ENCODE measurements at places on chromosomes 13 and 19.

- DNase-seq, result no peak
Observed at GRCh38 chr19:23561341-23561740, 125.7 kb downstream of the ZNF675 start.

GRCh38 chr19:17309198-17309964 lies at the start of gene DDA1:
Gene DDA1 (plus strand): TSS chr19:17309563. CDS start chr19:17309655, 92 bp downstream.
- DNase-seq, result peak; percentile 100

DNA sequence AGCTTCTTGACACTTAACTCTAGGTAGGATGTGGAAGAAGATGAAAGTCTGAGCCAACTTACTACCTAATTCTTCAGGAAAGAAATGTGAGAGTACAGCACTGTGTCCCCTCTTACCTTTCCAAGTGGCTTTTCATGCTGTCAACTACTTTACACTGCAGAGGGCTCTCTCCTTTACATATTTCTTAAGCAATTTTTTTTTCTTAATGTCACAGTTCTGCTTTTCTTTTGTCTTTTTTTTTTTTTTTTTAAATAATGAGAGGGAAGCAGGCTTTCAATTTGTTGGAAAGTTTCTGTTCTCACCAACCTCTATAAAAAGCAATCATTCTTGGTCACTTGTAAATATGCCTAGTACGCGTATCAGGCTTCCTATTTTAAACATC lies 212.7 kb upstream of the MIR17HG start:
- no peak for DNase-seq

- DNase-seq, result no peak
Observed at GRCh38 chr13:34751044-34751443, 191.0 kb upstream of the NBEA start.

- DNase-seq, result no peak
Observed at GRCh38 chr19:55424518-55424917, 16.9 kb upstream of the UBE2S start.

DNA sequence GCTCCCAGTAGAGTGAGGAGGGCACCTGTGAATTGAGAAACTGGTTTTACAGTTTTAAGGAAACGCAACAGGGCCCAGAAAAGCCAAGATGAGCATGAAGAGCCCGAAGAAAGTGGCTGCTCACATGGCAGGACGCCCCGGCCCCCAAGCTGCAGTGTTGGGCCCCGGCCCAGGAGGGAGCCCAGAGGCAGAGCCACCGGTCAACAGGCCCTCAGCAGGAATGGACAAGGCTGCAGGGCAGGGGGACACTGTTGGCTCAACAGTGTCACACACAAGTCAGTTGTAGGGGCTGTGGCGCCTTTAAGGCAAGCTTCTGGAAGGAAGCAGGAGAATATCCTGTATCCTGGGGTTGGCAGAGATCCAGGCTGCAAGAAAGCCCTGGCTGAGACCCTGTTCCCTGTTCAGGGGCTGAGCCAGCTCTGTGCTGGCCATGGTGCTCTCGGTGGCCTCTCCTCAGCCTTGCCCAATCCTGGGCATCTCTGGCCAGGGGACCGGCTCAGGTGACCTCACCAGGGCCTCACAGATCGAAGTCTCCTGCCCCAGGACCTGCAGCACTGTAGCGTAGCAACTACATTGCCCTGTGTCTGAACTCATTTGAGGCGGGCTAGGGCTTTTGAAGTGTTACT lies 28.0 kb downstream of the UPF1 start:
- DNase-seq, result no peak

- no peak for DNase-seq
Observed at GRCh38 chr13:97935071-97935470, 18.4 kb upstream of the IPO5 start.

DNA sequence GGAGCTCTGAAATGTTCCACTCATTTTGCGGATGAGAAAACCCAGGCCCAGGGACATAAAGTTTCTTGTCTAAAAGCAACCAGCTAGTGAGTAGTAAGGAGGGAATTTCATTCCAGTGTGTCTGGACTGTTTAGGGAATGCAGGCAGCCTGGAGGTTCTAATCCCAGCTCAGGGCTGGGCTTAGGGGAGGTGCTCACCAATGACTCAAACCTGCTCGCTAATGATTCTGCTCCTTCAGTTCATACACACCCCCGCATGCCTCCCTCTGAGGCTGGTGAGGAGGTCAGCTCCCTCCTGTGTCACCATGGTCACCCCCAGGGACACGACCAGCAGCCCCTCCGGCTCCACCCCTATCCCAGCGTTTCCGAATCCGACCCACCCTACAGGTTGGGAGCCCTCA lies 34.6 kb downstream of the CYP4F2 start:
- no peak for DNase-seq

- DNase-seq, result no peak
Observed at GRCh38 chr13:43805071-43805468, 18.3 kb upstream of the ENOX1 start.

DNA sequence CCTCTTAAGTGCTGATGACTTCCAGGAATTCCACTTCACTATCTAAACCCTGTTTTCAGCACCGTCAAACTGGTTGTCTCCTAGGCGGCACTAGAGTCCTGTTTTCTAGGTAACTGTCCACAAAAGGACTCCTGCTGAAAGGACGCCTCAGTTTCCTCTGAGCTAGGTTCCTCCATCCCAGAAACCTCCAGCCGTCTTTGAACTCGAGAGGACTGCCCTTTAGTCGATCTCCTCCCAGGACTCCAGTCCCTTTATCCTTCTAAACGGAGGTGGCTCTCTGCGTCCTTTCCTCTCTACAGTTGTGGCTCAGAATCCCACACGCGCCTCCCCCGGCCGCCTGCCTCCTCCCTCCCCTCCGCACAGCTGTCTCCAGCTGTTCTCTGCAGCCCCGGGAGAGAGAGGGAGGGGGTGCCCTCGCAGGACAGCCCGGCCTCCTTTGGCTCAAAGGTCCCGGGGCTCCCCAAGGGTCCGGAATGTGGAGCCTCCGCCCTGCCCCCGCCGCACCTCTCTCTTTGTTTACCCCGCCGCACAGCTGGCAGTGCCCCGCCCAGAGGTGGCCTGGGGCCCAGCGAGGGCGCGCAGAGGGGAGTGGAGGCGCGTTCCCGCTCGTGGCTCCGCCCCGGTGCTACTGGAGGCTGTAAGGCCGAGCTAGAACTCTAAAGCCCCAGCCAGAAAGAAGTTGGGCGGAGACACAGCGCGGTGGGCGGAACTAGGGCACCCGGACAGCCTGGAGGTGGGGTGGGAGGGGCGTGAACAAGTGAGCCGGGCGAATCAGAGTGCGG lies 2.4 kb downstream of the LTBP4 start:
- no peak for DNase-seq

DNA sequence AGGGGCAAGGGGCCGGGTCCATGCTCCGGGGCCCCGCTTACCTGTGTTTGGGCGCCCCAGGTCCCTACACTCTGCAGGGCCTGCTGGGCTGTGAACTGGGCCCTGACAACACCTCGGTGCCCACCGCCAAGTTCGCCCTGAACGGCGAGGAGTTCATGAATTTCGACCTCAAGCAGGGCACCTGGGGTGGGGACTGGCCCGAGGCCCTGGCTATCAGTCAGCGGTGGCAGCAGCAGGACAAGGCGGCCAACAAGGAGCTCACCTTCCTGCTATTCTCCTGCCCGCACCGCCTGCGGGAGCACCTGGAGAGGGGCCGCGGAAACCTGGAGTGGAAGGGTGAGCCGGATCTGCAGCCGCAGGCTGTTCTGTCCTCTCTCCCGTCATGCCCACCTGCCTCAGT lies 1.7 kb downstream of the FCGRT start:
- DNase-seq, result no peak

- no peak for DNase-seq
Observed at GRCh38 chr19:48540110-48540509, 11.9 kb upstream of the SULT2B1 start.

GRCh38 chr19:46550684-46551083 lies 50.4 kb upstream of the CALM3 start:
- DNase-seq, result no peak

- DNase-seq, result no peak
Observed at GRCh38 chr13:99307648-99308339, 595 bp upstream of the GPR183 start.

DNA sequence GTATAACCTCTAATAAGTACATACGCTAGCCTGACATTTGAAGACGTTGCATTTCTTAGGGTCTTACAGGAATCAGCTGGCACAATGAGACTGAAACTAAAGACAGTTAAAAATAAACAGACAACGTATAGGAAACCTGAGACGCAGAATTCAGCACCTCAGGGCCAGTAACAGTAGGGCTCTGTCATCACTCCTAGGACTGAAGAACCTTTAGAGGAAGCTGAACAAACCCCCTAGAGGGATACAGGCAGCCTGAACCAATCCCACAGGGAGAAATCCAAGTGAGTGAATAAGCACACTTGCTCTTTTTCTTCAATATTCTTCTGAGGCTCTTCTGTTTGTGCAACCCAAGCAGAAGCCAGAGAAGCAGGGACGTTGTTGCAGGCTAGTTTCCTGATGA lies 53.9 kb upstream of the KLHL1 start:
- DNase-seq, result no peak

GRCh38 chr19:8204961-8205360 lies 4.2 kb upstream of the CERS4 start:
- DNase-seq, result peak; percentile 67

DNA sequence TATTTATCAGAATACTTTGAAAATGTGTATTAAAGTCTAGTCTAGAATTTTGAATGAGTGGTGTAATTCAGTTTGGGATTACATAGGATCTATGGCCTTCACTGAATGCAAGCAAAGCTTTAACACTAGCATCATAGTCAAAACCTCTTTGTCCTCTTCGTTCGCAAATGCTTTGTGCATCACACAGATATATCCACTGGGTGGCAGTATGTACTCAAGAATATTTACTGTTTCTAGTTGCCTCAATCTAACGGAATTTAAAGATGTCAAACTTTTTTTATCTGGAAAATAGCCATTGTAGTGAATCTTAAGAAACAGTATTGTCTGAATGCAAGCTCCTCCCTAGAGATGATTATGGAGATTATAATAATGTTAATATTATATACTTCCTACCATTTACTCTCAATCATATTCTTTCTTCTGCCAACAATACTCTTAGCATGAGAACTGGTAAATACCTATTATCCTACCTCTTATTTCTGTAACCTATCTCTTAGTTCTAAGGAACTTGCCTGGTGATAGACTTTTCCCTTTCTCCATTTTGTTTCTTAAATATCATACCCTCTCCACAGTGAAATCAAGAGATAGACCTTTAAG lies 25.8 kb downstream of the LACC1 start:
- DNase-seq, result no peak

DNA sequence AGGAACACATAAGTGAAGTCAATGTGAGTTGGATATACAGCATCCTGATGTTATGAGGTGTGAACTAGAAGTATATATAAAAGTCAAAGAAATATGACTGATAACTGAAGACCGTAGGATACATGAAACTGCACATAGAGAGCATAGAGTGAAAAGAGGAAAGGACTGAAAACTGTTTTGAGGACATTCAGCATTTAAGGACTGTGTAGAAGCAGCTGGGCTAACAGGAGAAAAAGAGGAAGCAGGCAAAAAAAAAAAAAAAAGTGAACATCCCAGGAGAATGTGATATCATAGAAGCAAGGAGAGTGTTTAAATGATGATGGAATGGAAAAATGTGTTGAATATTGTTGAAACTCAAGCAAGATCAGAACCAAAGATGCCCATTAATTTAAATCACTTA lies 363.5 kb downstream of the PCDH20 start:
- DNase-seq, result no peak

GRCh38 chr13:23667750-23668149 lies 97.5 kb downstream of the TNFRSF19 start:
- peak; percentile 50 for DNase-seq

DNA sequence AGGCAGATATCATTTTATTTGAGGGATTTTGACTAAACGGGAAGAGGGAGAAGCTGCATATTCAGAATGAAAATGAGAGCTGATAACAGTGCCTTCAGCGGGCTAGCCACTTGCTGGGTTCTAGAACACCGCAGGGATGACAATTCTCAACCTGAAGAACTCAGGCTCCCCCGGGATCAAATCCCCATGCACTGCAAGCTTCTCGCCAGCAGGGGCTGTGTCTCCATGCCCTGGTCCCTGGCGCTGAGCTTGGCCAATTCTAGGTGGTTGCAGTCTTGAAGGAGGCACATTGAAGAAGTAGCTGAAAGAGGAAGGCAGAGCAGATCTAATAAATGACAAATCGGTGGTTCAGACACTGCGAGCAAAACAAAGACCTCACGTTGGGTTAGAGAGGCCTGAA lies 128.7 kb downstream of the UQCRFS1 start:
- peak; percentile 65 for DNase-seq

DNA sequence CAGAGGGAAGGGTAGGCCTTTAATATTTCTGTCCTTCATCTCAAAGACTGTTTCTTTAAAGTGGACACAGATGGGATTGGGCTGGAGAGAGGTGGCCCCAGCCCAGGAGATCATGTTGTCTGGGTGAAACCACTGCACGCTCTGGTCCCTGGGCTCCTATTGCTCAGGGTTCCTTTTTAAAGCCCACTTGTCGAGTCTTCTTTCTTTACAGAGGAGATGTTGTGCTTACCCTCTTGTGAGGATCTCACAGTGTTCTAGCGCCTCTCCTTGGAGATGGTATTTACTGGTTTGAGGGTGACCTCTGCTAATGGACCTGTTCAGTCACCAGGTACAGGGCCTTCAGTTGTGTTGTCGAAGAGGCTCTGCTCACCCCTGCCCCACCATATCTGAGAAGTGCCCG lies 128.4 kb downstream of the TM9SF2 start:
- DNase-seq, result no peak

GRCh38 chr13:99374169-99374991 lies 67.2 kb upstream of the GPR183 start:
- DNase-seq, result no peak

GRCh38 chr13:103514619-103515018 lies 448.4 kb upstream of the SLC10A2 start:
- DNase-seq, result no peak

DNA sequence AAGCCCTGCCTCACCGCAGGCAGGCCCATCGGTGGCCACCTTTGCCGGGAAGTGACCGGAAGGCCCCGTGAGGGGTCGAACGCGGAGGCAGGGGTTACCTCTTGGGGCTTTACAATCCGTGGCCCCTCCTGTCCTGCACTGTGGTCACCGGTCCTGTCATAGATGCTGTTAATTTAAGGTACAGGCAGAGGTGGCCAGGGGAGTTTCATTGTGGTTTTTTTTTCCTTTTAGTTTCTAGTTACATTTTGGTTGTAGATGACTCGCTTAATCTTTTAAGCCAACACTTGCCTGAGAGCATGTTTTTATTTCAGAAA lies 13.1 kb downstream of the COMP start:
- no peak for DNase-seq

- peak; percentile 28 for DNase-seq
Observed at GRCh38 chr19:2047449-2048103, 3.5 kb downstream of the MKNK2 start.
